Colonic mucosa (tissue), 4 donors: ENCODE measurements at places on chromosomes 1 and 21. TPM values are rescaled to one million over a fixed set of nuclear protein-coding genes. Genes with fewer than 3 reads are reported as not detected.
A peak's percentile ranks its signal among the peaks of the same experiment; 100 is the strongest.

The KNCN gene
- total RNA-seq = not detected

The AHDC1 gene
- 26.8 TPM for total RNA-seq

- DNase-seq = peak; percentile 40
Observed at GRCh38 chr1:159829273-159829634, 2.6 kb downstream of the SLAMF8 start.

DNA sequence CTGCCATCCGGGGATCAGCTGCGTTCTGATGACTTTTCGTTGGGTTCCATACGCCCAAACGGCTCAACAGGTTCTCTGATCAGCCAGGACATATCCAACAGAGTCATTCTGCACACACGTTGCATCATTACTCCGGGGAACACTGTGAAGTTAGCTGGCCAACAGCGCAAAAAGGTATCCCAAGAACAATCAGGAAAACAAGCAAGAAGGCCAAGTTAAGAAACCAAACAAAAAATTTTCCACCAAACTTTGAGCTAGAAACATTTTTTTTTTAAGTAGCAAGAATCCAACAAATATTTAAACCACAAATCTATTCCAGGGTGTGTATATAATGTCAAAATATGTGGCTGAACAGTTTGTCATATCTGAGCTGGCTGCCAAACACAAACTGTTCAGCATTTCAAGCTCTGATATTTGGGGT, 29.2 kb downstream of the NID1 start:
- no peak for DNase-seq

DNA sequence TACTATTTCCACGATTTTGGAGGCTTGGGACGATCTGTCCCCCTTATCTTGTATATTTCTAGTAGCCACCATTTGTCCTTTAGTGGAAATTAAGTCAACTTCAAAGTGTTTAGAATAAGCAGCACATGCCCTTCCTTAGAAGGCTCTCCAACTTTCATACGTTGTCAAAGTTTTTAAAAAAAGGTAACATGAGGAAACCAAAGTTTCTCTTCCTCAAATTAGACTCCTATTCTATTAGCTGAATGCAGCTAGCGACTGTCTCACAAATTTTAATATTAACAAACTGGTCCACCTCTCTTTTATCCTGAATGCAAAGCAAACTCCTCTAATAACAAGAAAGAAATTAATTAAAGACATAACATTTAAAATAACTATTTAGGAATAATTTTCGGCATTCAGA, 6.9 kb downstream of the C1orf174 start:
- DNase-seq = no peak

- peak; percentile 73 for DNase-seq
Observed at GRCh38 chr1:244796719-244797406, 38.6 kb upstream of the COX20 start.

DNA sequence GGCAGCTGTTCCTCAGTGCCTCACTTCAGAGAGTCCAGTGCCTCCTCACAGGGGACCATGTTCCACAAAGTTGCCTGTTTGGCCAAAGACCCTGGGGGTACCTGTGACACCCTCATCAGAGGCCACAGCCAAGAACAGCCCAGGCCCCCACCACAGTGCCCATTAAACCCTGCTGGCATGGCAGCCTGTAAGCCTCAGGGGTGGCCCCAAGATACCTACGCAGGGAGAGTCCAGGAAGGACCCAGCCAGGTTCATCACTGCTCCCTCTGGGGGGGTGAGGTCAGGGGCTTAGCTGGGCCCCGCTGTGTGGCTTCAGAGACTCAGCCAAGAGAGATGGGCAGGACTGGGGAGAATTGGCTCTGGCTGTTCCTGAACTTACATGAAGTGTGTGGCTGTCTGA, 19.1 kb upstream of the PRDM16 start:
- no peak for DNase-seq

- no peak for DNase-seq
Observed at GRCh38 chr1:208450958-208451357, 206.8 kb upstream of the PLXNA2 start.

DNA sequence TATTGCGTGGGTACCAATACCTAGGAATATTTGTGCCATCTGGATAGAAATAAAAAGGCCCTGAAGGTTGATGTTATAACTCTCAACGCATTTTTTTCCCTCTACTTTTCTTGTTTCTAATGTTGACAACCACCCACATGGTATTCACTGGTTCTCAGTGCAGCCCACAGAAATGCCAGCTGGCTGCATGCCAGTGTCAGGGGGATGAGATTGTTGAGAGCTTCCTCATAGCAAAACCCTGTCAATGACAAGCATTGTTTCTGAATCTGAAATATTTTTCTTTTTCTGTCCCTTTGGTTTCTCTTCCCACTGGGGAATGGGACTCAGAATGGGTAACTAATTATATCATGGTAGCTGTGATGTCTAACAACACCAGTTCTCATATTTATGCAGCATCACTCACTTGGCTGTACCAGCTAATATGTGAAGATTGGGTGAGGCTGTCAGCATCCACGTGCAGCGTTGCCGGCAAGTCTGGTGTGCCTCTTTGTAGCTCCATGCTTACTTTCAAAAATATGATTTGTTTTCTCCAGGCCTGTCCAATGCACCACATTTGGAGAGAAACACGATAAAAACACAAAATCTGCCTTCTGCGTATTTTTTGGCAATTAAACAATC, 284.6 kb downstream of the PTBP2 start:
- no peak for DNase-seq

GRCh38 chr1:156836041-156836654, 19.5 kb upstream of the SH2D2A start:
- no peak for DNase-seq

- DNase-seq = no peak
Observed at GRCh38 chr1:184298440-184299405, 88.1 kb upstream of the C1orf21 start.
